ENCODE measurements at places on chromosomes 6 and 20.

- no peak for DNase-seq
Measured at GRCh38 chr6:101001012-101001411, 119.9 kb upstream of the ASCC3 start.

GRCh38 chr20:45792317-45793118 lies 764 bp downstream of the DNTTIP1 start:
- no peak for DNase-seq

- DNase-seq, result peak; percentile 57
Measured at GRCh38 chr20:17898548-17898994, 70.0 kb downstream of the SNX5 start.

DNA sequence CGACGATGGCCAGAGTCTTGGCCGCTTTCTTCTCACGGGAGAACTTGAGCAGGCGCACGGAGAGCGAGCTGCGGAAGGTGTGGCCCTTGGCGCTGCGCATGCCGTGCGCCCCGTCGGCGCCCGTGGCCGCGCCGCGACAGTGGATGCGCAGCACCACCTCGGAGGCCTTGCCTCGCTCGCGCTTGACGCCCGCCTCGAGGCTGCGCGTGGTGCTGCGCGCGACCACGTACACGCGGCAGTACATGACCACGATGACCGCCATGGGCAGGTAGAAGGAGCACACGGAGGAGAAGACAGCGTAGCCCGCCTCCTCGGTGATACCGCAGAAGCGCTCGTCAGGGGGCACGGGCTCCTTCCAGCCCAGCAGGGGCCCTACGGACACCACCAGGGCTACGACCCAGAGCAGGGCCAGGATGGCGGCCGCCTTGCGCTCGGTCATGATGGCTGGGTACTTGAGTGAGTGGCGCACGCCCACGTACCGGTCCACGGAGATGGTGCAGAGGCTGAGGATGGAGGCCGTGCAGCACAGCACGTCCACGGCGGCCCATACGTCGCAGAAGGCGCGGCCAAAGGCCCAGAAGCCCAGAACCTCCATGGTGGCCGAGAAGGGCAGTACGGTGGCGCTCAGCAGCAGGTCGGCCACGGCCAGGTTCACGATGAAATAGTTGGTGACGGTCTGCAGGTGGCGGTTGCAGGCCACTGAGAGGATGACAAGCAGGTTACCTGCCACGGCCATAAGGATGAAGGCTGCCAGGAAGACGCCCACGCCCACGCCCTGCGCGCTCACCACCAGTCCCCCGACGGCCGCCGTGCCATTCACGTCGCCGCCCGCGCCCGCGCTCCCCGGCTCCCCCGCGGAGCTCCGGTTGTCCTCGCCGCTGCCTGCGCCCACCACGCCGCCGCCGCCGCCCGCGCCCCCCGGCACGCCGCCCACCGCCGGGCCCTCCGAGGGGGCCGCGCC lies 232.8 kb upstream of the RNF24 start:
- no peak for DNase-seq

- DNase-seq, result no peak
Measured at GRCh38 chr6:56970849-56971248, 15.9 kb downstream of the BEND6 start.

- no peak for DNase-seq
Measured at GRCh38 chr20:14924433-14924832, 587.0 kb upstream of the FLRT3 start.

DNA sequence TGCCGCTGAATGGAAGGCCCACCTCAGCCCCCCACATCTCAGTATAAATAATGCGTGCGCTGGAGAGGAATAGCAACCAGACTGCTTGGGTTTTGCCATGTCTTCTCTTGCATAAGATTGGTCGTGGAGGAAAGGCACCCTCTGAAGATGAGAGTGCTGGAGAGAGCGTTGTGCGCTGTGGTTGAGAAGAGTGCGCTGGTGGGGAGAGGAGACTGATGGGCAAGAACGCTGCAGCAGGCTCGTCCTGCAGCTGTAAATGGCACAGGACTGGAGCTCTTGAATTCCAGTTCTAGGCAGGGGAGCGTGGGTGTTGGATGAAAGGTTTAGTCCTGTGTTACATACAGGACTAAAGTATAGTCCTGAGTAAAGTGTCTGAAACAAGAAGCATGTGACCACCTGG lies 51.5 kb downstream of the RPRD1B start:
- DNase-seq, result no peak

DNA sequence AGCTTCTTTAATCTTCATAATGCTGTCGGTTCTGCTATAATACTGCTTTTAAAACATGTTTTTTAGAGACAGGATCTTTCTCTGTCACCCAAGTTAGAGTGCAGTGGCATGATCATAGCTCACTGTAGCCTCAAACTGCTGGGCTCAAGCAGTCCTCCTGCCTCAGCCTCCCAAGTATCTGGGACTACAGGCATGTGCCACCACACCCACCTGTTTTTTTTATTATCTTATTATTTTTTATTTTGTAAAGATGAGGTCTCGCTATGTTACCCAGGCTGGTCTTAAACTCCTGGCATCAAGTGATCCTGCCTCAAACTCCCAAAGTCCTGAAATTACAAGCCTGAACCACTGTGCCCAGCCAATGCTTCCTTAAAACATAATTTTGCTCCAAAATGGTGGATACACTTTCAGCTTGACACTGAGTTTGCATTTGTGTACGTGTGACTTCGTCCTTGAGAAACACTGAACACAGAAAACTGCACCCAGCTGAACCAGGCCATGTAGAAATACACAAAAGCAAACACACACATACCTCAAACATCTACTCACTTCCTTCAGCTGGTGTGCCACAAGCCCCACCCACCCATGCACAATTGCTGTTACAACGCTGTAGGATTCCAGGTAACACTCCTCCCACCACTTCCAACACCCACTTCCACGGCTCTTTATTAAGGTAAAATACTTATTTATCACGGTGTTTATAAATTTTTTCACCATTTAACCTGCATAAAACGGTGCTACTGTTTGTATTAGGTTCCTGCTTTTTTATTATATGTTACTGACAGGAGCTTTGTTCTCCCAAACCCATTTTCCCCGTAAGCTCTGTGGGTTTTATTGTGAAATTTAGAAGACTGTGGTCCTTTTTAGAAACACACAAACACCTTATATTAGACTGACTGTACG lies 109.1 kb downstream of the TSHZ2 start:
- DNase-seq, result peak; percentile 80

DNA sequence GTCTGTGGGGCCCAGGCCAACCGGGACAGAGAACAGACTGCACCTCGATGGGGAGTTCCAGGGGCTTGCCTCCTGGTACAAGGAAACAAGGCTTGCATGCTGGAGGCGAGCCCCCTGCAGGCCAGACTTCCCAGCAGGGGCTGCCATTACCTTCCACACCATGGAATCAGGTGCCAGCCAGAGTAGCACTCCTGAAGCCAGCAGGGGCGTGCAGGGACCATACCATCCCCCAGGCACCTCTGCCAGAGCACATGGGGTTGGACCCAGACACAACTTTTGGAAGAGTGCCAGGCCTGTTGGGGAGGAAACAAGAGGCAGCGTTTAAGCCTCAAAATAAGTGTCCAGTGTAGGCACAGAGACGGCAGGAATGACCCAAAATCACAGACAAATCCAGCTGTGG lies 6.5 kb downstream of the DDO start:
- DNase-seq, result no peak

DNA sequence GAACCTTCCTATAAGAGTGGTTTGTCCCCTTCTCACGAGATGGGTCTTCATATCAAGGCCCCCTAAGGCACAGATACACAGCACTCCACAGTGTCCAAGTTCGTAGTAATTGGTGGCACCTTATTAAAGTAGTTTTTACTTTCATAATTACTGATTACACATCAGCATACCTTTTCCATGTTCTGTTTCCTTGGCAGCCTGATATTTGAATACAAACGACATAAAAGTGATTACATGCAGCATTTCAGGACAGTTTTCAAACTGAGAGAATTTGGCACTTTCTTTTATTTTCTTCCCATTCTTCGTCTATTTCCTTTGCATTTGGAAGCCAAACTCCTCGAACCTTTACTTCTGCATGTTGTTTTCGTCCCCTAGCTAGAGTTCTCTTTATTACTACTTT lies 139.7 kb downstream of the MTHFD1L start:
- no peak for DNase-seq

DNA sequence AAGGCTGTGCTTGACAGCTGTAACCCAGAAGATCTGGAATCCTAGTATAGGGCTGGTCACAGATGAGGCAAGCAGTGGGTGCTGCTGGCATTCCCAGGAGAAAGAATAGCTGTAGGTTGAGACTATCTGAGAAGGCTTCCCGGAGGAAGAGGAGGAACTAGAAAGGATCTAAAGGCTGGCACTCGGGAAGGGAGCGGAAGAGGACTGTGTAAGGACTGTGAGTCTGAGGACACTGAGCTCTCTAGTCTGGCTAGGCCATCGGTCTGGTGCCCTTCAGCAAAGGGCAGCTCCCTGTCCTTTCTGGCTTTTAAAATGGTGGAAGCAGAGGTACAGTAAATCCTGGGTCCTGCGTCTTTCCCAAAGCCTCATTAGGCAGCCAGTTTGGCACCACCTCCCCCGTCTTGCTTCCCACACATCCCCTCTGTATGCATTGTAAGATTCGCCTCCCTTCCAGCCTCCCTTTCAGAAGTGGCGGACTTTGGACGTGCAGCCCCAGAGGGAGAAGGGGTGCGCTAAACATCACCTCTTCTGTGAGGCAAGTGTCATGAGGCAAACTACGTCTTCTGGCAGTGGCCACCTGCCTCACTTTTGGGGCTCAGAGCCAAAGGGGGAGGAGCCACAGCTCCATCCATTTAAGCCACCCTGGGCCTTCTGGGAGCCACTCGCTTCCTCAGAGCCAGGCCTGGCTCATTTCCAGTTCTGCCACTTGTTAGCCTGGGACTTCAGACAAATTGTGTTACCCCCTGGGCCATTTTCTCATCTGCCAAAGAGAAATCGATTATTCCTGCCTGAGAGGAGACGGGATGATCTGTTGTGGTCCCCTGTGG lies 8.6 kb downstream of the SNPH start:
- DNase-seq, result no peak

DNA sequence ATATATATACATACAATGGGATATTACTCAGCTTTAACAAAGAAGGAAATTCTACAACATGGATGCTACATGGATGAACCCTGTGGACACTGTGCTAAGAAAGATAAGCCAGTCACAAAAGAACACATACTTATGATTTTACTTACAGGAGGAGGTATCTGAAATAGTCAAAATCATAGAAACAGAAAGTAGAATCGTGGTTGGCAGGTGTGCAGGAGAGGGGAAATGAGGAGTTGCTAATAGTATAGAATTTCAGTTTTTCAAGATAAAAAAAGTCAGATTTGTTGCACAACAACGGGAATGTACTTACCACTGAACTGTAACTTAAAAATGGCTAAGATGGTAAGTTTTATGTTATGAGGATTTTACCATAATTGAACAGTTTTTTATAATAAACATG lies 706.3 kb downstream of the TFAP2A start:
- no peak for DNase-seq

DNA sequence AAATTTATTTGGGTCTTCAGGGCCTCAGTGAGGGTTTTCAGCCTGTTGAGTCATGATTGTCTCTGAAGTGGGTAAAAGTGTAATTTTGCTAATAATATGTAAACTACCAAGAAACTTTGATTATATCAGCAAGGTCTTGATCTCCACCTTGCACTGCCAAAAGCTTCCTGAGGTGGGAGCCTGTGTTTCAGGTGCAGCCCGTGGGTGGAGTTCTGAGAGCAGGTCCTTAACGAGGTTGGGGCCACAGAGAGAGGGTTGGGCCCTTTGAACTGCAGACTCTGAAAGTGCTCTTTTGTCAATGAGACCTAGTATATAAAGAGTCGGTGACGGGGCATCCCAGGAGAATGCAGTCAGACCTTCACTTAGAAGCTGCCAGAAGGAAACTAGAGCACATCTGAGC lies 129.7 kb upstream of the MAP3K4 start:
- no peak for DNase-seq
